ENCODE measurements at places on chromosomes 6 and 20.
A peak's percentile ranks its signal among the peaks of the same experiment; 100 is the strongest.

GRCh38 chr6:143746202-143747119 lies 68.7 kb downstream of the PHACTR2 start:
- DNase-seq = no peak

- no peak for DNase-seq
Observed at GRCh38 chr6:36663504-36664446, 14.7 kb upstream of the CDKN1A start.

DNA sequence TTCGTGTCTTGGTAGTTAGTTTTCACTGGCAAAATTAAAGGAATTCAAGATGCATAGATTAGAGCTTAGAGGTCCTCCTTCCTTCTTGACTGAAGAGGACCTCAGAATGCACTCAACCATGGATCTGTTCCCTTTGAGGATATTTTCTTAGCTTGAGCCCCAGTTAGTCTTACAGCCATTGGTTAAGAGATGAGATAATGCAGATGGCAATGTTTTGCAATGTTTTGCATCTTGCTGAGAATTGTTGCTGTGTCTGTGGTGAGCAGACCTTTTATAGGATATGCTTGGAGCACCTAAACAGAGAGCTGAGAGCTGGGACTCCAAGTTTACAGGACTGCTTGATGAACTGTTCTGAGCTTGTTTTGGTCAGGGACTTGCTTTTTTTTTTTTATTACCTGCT lies 107.5 kb downstream of the TMEM170B start:
- no peak for DNase-seq

DNA sequence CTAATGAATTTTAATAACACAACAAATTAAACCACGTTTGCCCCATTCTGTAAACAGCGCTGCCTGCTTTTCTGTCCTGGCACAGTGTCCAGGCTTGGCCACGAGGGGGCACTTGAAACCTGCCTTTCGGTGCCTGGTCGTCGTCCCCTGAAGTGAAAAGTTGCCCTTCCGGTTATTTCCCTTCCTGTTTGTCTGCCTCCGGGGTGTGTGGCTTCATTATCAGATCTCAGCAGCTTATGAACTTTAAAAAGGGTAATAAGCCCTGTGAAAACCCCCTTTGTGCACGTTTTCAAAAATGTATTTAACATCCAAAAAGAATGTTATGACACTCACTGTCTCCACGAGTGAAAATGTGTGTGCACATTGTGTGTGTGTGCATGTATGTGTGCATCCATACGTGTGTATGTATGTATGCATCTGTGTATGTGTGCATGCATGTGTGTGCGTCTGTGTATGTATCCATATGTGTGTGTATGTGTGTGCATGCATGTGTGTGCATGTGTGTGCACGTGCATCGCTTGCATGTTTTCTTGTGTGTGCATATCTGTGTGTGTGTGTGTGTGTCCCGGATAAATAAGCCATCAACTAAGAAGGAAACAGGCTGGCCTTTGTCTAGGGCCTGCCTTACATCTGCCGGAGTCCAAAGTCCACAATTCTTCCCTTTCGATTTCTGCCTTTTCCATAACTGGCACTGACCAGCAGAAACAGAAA lies 358.4 kb downstream of the THBS2 start:
- DNase-seq = peak; percentile 77

DNA sequence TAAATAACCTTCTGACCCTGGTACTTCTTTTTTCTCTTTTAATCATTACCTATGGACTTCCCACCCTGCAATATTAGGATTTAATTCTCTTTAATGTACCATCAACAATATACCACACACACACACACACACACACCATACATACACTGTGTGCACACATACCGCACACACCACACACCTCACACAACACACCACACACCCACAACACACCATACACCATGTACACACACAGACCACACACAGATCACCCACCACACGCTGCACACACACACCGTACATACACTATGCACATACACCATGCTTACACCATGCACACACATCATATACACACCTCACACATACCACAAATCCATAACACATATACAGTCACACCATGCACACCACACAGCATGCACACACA lies 57.4 kb upstream of the MAP3K4 start:
- no peak for DNase-seq

GRCh38 chr20:31476643-31477215 lies 1.6 kb downstream of the REM1 start:
- DNase-seq = no peak

- DNase-seq = no peak
Observed at GRCh38 chr6:167210375-167211294, 52.9 kb upstream of the GPR31 start.

DNA sequence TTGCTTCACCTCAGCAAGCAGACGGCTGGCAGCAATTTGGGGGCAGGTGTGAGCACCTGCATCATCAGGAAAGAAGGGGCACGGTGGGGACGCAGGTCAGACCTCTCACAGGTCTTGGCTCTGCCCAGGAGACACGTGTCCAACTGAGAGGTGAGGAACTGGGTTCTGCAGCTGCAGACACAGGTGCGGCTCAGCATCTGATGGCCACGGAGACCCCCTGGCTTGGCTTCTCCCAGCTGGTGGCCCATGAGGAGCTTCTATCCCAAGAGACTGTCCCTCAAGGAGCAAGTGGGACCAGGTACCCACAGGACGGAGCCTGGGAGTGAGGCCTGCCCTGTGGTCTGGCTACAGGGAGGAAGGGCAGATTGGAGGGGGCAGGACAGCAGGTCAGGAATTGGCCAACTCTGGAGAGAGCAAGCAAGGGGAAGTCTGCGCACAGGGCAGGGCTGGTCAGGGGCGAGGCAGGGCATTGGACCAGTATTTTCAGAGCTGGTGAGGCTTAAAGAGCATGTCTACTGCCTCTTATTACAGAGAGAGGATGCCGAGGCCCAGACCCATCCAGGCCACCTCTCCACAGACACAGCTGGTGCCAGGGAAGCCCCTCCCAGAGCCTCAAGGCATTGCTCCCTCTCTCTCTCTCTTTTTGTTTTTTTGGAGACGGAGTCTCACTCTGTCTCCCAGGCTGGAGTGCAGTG lies 4.2 kb downstream of the STMN3 start:
- no peak for DNase-seq

GRCh38 chr6:143539734-143540133 lies 28.2 kb upstream of the FUCA2 start:
- no peak for DNase-seq

- DNase-seq = no peak
Observed at GRCh38 chr6:23526526-23526925, 599.5 kb upstream of the NRSN1 start.

GRCh38 chr6:93713974-93714373 lies 294.6 kb upstream of the EPHA7 start:
- DNase-seq = no peak

GRCh38 chr6:54255886-54256285 lies 52.4 kb upstream of the TINAG start:
- no peak for DNase-seq

DNA sequence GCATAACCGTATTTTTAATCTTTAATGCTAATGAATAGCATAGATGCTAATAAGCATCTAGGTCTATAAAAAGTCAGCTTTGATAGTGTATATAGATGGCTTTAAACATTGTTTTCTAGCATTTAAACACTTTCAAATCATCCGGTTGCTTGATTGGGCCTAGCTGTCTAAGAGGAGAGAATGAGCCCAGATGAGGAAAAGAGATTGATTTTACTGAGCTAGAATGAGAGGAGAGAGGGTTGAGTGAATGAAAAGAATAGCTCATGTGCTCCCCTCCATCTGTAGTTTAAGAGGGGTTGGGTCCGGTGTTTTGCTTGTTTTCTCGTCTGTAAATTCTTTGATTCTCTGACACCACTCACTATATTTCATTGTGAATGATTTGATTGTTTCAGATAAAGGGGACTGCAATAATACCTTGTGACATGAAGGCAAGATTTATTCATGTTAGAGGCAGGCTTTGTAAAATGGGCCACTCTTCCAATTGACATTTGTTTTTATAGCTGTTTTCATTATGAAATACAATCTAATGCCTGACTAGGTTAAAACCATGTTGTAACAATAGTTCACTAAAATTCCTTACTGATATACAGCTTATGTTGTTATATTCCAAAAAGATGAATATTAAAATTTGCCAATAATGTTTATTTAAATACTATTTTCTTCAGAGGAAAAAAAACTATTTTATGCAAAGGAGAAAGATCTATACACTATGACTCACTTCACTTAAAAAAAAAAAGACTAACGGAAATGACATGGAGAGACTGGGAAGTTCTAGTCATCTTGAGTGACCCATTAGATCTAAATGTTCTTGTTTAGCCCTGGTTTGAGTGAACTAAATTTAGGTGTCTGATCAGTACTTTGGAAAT lies 3.2 kb downstream of the PTPN1 start:
- DNase-seq = no peak

DNA sequence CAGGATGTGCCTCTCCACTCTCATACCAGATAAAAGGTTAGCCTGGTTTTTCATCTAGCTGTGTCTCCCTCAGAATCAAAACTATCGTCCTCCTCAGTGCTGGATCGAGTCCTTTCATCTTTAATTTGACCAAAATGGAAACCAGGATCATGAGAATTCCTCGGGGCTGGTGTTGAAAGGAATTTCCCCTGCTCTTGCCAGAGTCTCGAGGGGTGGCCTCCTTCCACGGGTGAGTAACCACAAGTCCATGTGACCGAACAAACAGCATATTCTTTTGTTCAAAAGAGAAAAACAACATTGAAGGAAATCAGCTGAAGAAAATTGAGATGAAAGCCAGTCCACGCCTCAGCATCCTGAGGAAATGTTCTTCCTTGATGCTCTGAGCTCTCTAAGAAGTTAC lies 165.9 kb upstream of the CDYL start:
- no peak for DNase-seq

- peak; percentile 64 for DNase-seq
Observed at GRCh38 chr20:19815553-19815991, 57.5 kb downstream of the RIN2 start.

DNA sequence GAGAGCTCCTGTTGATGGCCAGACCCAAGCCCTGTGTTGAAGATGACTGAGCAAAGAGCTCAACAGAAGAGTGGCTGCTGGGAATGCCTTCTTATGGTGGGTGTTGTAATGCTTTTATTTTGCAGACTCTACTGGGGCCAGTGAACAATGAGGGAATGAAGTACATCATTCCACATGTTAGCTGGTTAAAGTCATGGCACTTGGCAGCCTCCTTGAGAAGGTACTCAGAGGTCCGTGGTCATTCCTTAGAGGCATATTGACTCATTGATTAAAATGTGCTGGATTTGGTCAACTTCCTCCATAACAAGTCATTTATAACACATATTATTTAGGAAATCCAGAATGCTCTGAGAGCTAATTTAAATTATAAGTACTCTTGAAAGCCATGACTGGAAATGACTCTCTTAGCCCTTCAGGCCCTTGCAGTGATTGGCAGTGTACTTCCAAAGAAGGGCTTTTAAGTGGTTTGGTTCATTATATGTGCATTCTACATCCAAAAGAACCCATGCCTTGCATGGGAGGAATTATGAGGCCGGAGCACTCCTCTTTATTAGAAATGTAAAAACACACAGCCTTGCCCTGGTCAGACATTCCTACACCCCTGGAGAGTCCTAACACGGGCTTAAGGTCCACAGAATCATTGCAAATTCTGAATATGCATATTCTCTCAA lies 976.9 kb downstream of the KIF16B start:
- DNase-seq = no peak

- DNase-seq = no peak
Observed at GRCh38 chr6:16787128-16787682, 25.9 kb upstream of the ATXN1 start.

DNA sequence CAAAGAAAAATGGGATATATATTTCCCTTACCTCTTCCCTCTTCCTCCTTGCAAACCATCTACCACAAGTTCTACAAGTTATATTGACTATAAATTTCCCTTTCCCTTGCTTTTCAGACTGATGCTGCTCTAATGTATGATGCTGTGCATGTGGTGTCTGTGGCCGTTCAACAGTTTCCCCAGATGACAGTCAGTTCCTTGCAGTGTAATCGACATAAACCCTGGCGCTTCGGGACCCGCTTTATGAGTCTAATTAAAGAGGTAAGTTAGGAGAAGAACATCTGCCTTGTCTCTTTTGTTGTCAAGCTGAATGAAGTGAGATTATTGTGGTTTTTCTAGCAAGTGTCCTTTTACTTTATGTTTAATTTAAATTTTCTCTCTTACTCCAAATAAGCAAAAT lies 406.0 kb downstream of the GRIK2 start:
- DNase-seq = no peak

DNA sequence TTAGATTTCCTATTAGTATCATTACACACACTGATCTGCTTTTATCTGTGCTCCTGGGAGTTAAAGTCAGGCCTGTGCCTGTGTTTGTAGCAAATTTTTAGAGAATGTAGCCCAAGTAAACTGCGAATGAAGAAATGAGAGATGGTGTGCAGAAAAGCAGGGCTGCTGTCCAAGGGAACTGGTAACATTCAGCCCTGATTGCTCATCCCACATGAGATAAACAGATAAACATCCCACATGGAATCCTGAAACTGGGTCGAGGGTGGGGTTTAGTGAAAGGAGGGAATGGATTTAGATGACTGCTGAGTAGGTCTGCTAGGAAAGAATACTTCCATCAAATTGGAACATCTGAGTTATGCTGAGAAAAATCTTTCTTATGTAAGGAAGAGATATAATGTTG lies 69.1 kb downstream of the GRIK2 start:
- DNase-seq = no peak

DNA sequence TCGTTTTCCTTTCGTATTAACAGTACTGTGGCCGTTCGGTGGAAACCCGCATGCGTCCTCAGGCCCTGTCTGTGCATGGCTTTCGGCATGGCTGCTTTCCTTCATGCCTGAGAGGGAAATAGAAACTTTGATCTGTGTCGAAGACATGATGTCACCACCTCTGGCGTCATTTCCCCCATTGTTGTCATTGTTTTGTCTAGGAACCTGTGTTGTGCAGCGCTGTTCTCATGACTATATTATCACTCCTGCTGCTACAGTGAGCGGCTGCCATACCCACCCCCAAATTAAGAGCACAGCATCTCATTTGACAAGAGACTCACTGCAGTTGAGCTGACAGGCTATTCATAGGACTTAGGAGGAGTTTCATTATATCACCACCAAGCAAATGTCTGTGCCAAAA lies 172.3 kb downstream of the TMEM242 start:
- DNase-seq = no peak

- DNase-seq = no peak
Observed at GRCh38 chr6:74785236-74785635, 420.6 kb downstream of the COL12A1 start.

DNA sequence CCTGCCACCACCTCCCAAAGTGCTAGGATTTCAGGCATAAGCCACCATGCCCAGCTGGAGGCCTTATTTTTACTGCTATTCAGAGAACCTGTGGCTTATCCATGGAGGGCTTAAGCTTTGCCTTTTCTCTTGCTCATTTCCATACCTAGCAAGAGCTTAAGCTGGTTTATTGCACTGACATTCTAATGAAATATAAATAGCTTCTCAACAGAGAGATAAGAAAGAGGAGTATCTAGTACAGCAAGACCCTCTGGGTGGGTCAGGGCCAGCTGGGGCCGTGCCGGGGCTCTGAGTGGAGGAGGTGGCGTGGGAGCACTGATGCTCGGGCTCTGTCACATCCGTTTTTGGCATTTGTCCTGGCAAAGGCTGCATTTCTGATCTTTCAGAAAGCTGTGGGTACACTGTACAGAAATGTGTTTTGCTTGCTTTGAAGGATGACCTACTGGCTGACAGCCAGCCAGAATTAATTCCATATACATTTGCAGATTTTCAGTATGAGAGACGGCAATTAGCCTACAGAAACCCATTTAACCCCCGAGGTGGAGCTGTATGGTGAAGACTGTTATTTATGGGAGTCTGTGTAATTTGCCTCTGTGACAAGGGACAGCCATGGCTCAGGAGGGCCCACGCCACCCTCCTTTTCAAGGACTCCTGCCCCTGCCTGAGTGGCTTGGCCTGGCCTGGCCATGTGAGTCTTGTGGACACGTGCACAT lies 181.6 kb upstream of the AKAP12 start:
- DNase-seq = no peak

All from LoVo (cell line).